ENCODE measurements at places on chromosomes 6 and 20. TPM values are rescaled to one million over a fixed set of nuclear protein-coding genes. Genes with fewer than 3 reads are reported as not detected.

The SNTA1 gene
- total RNA-seq: 9.8 TPM

The MLIP gene
- not detected for total RNA-seq

The ANKRD66 gene
- not detected for total RNA-seq

The IPCEF1 gene
- total RNA-seq: 0.03 TPM

The SLC17A1 gene
- total RNA-seq: not detected

The RARS2 gene
- total RNA-seq: 21.2 TPM

The SMAP1 gene
- 16.7 TPM for total RNA-seq
